T1000 (cell line): ENCODE measurements at places on chromosomes 3 and 15.

GRCh38 chr15:37080261-37080921 lies 20.0 kb downstream of the MEIS2 start:
- no peak for DNase-seq

DNA sequence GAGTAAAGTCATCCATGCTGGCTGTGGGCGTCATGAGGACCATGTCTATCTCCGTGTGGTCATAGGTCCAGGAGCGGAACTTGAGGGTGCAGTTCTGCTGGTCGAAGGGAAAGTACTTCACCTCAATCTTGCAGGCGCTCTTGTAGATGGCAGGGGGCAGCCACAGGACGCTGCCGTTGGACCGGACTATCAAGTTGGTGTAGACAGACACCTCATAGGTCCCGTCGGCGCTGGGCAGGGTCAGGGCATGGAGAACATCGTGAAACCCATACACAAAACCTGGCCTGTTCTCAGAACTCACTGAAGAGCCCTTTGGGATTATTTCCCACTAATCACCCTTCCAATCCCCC lies 8.9 kb upstream of the CHRNA3 start:
- DNase-seq: no peak

- no peak for DNase-seq
These were observed 83.6 kb upstream of the ABHD2 start for GRCh38 chr15:89004726-89005030.

DNA sequence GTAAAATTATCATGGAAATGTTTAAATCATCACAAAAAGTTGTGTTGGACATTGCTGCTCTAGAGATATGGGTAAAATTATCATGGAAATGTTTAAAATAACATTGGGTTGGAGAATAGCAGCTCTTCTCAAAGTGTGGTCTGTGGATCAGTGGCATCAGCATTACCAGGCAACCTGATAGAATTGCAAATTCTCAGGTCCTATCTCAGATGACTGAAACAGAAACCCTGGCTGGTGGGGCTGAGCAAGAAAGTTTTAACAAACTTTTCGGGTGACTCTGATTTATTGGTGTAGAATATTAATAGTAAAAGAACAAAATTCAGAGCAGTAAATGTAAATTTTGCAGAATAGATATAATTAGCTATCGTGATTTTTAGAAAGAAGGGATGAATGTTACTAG lies 28.9 kb downstream of the NXPE3 start:
- DNase-seq: no peak

GRCh38 chr3:102802819-102803420 lies 368.1 kb downstream of the ZPLD1 start:
- DNase-seq: no peak

GRCh38 chr3:33278163-33278562 lies 921 bp downstream of the FBXL2 start:
- no peak for DNase-seq

DNA sequence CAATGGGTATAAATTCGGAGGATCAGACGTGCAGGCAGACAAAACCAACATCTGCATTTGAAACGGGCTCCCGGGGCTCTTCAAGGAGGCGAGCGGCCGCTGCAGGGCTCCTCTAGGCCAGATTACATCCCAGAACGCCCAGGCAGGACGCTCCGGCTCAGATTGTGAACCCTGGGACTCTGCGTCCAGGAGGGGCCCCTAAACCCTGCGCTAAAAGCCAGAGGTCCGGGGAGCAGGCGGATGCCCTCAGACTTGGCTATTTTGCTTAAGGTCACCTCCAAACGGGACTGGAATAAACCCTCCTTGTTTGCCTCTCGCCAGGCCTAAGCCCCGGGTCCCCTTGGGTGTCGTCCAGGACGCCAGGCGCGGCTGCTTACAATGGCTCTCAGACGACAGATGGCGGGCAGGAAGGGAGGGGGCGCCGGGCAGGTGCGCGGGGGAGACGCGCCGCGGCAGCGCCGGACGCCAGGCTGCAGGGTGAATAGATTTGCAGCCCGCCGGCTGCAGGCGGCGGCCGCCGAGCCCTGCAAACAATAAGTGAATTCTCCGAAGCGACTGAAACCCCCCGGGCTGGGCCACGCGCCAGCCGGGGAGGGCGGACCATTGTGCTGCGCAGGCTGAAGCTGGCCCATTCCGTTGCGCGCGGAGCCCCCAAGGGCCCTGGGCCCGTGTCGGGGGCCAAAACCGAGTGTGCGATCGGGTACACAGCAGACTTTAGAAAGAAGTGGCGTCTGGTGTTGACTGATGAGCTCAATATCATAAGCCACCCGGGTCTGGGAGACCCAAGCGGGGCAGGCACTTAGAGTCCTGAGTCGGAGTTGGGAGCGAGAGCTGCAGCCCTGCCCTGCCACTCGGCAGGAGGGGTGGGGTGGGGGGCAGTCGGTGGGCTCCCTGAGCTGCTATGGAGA lies 32.3 kb upstream of the AMOTL2 start:
- DNase-seq: no peak

GRCh38 chr3:149292666-149293065 lies 40.8 kb downstream of the TM4SF18 start:
- DNase-seq: no peak

DNA sequence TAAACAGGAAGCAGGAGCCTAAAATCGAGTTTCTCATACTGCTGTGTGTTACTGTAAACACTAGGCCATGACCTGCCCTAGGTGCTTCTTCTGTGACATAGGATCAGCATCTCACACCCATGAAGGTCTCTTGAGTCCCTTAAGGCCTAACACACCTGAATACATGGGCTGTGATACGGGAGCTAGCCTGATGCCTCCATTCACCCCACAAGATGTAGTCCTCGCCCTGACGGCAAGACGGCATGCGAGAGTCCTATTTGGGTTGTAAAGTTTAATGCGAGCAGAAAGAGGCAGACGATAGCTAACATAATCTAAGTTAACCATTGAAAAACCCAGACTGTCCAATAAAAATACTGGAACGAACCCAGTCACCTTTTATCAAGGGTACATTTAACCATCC lies 241.1 kb upstream of the ICE2 start:
- no peak for DNase-seq

GRCh38 chr3:108088697-108089096 lies 2.1 kb downstream of the CD47 start:
- DNase-seq: no peak

- DNase-seq: peak; percentile 2
These were observed 213.1 kb downstream of the FGF12 start for GRCh38 chr3:192514081-192514753.

DNA sequence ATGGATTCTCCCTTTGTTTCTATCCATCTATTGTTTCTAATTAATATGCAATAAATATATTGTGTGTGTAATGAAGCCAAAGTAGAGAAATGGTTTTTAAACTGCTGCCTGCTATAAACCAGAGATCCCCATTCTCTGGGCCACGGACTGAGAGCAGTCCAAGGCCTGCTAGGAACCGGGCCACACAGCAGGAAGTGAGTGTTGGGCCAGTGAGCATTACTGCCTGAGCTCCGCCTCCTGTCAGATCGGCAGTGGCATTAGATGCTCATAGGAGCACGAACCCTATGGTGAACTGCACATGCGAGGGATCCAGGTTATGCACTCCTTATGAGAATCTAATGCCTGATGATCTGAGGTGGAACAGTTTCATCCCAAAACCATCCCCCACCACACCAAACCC lies 85.2 kb upstream of the POMGNT2 start:
- peak; percentile 31 for DNase-seq

GRCh38 chr3:1532935-1533606 lies 440.2 kb downstream of the CNTN6 start:
- DNase-seq: no peak

DNA sequence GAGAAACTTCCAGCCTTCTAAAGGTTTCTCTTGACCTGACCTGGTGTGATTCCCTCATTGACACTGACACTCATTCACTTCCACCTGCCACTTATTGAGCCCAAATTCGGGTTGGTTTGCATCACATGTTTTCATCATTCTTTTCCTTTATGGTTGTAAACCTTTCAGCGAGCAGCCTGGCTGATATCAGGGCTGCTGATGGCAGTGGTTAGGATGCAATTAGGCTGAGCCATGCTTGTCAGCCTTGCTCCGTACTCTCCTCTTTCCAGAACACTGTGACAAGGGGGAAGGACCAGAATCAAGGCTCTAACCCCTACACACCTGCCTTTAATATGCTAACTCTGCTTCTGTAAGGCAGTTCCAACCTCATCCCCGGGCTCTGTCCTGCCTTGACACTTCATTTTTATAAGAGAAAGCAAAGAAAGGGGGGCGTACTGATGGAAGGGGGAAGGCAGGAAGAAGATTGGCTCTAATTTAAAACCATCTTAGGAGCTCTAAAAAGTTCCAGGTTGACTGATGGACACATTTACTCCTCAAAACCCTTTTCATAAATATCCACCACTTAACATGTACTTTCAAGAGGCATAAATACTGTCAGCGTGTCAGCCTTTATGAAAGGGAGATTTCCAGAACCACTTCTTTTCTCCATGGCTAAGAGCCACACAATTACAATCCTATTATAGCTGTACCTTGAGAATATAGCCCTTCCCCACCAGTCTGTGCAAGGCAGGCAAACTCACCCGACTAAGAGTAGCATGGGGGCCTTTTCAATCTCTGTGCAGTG lies 5.7 kb downstream of the NMNAT3 start:
- DNase-seq: no peak

GRCh38 chr3:161484226-161484625 lies 12.4 kb upstream of the OTOL1 start:
- no peak for DNase-seq
